Activated T-helper 1 cell treated with anti-CD3 and anti-CD28 coated beads, Interleukin-2, amount 50 U/mL, for 16 hours (primary cell): ENCODE measurements at places on chromosomes 16 and 17.
A peak's percentile ranks its signal among the peaks of the same experiment; 100 is the strongest.

DNA sequence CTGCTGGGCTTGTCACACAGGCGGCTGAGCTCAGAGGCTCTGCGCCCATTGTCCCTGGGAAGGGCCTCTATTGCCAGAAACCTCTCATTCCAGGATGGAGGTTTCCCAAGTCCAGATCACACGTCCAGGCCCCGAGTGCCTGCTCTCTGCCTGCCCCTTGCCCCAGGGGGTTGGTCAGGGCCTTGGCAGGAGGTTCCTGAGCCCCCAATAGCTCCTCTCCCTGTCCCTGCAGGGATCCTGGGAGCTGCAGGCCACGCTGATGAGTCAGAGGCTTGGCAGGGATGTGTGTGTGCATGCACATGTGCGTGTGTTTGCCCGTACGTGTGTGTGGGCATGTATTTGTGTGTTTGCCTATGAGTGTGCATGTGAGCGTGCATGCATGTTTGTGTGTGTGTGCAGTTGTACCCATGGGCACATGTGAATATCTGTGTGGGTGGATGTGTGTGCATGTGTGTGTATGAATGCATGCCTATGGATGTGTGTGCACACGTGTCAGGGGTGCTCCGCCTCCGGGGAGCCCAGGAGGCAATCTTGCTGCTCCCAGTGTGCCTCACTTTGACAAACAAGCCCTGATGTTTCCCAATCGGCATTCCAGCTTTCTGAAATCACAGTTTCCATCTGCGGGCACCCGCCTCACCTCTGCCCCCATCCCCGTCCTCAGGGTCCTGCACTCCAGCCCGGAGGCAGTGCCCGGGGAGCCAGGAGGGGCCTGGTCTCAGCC, 98.4 kb upstream of the GSE1 start:
- DNase-seq, result no peak

DNA sequence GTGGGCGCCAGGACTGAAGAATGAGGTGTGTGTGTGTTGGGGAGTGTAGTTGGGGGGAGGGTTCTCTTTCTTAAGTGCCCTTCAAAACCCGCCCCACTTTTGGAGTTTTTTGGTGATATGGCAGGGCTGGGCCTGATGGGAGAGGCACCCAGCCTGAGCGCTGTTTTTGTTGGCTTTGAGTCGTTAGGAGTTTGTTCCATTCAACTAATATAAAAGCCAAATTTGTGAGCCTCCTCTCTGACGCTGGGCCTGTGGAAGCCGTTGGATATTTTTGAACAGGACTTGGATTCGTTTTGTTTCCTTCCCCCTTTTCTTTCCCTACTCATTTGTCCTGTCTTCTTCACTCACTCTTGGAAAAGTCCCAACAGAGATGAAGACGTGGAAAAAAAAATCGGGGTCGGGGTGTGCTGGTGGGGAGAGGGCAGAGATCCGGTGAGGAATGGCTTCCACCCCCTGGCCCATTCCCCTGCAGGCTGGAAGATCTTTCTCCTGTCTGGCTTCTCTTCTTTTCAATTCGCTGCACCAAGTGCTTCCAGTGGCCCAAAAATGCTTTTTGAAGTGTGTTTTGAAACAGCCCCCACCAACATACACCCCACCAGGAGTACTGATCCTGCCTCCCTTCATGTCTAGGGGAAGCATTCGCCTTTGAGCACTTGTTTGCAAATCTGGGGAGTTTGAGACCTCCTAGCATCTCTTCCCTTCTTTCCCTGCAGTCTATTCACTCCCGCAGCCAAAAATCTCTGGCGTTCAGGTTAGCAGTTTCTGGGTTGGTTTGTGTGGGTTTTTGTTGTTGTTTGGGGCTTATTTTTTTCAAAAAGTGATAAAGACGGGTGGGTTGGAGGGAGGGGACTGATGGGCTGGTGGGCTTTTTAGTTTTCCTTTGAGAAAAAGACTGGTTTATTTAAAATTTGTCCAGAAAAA, 2.6 kb downstream of the FZD2 start:
- no peak for DNase-seq

- no peak for DNase-seq
These were observed at the start of gene SLFN12 for GRCh38 chr17:35432176-35433074. Gene SLFN12, minus strand, starts transcription at chr17:35432500. Its CDS starts 9,472 bp downstream, at chr17:35423028.

GRCh38 chr16:13896543-13897182, 23.3 kb upstream of the ERCC4 start:
- DNase-seq, result no peak

- no peak for DNase-seq
These were observed 2.1 kb upstream of the GNA13 start for GRCh38 chr17:65058593-65058992.

- DNase-seq, result no peak
These were observed 12.4 kb downstream of the SLC47A2 start for GRCh38 chr17:19703828-19704613.

DNA sequence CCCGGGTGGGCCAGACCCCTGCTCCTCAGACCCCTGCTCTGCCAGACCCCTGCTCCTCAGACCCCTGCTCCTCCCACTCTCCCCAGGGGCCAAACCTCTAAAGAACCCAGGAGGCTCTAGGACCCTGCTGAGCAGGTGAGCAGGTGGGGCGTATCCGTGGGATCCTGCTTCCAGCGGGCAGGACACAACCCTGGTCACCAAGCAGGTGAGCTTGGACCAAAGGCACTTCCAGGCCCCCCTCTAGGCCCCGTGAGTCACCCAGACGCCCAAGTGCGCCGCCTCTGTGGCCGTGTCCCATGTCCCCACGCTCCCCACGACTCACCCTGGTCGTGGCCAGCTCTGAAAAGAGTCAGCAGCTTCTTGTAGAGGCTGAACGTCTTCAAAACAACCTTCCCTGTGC, 5.0 kb downstream of the CYBC1 start:
- no peak for DNase-seq

DNA sequence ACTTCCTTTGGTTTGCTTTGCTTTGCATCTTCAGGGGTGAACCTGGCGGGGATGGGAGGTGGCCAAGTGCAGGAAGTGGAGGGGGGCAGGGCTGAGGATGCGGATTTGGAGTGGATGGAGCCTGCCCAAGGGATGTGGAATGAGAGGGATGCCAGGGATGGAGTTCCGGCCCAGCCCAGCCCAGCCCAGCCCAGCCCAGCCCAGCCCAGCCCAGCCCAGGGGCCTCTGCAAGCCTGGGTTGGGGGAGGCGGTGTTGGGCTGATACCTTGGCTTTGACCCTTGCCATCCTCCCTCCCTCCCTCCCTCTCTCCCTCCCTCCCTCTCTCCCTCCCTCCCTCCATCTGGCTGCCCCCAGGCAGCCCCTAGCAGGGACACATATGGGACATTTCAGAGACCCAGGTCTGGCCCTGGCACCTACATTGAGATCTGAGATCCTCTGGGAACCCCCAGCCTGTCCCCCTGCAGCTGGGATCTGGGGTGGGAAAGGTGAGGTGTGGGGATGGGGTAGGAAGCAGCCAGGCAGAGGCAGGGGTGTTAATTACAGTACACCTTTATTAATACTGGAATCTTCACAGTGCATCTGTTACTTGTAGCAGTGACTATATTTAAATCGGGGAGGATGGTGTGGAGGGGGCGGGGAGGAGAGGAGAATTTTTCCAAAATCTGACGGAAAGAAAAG, 14.5 kb downstream of the IL34 start:
- no peak for DNase-seq

GRCh38 chr16:88768071-88768783, 16.8 kb downstream of the PIEZO1 start:
- DNase-seq, result no peak

DNA sequence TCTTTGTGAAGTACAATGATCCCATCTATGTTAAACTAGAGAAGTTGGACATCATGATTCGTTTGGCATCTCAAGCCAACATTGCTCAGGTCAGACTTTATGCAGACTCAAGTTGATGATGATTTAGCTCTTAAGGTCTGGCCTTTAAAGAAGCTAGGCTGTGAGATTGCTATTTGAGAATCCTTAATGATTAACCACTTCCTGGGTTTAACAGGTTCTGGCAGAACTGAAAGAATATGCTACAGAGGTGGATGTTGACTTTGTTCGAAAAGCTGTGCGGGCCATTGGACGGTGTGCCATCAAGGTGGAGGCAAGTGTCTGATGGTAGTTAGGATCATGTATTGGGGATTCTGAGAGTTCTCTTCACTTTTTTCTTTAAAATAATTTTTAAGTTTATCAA, 40.3 kb downstream of the AP2B1 start:
- no peak for DNase-seq

- no peak for DNase-seq
These were observed 10.3 kb upstream of the AKAP10 start for GRCh38 chr17:19987897-19988296.

DNA sequence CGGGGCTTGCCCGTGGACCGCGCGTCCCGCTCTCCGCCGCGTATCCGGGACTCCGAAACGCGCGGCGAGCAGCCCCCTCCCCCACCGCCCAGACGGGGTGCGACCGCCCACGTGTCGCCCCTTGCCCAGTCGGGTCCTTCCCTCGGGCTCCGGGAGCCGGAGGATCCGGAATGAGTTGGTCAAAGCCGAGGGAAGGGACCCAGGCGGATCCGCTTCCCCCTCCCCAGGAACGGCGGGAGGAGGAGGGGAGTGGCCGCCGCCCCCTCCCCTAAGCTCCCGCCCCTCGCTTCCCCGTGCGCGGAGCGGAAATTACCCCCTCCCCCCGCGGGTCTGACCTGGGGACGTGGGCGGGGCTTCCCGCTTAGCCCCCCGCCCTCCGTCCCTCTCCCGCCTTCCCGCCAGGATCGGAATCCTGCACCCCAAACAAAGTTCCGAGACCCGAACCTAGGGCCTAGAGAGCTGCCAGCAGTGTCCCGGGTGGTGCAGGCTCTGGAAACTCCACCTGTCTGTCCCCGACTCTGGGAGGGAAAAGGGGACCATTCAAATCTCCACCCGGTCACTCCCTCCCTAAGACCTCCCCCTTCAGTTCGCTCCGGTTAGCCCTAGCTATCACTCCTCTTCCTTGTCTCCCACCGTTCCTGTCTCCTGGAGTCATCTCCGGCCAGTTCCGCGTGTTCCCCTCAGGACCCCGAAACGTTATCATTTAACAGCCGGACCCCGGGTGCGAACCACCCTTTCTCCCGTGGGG, 1.0 kb upstream of the IGF2BP1 start:
- DNase-seq, result no peak

DNA sequence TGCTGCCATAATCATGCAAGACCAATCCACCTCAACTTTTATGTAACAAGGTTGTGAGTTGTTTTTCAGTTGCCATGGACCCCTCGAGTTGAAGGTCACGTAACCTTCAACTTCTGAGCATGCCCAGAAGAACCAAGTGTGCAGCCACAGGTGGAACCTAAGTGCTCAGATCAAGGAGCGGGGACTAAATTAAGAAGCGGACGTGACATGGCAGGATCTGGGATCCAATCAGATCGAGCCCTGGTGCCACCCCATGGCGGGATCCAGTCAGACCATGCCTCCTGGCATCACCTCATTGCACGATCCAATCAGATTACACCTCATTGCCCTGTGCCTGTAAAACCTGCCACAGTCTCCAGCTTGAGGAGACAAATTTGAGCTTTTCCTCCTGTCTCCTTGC, 204.5 kb upstream of the CDH5 start:
- DNase-seq, result no peak

GRCh38 chr16:85369741-85370528, 243.2 kb upstream of the GSE1 start:
- DNase-seq, result peak; percentile 8

DNA sequence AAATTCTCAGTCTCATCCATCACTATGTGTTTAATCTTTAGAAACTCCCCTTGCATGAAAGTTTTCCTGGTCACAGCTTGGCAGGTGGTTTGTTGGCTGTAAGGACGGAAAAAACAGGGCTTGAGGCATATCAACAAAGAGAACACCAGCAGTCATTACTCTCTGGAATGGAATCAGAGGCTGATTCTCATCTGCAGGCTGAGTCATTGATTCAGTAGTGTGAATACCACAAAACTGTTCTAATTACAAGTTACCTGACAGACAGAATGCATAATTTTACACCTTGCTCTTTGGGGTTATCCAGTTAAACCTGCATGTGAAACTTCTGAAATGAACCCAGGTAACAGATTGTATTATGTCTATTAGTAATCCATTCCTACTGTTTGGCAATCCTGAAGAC, 11.5 kb upstream of the SLFN12L start:
- DNase-seq, result no peak

DNA sequence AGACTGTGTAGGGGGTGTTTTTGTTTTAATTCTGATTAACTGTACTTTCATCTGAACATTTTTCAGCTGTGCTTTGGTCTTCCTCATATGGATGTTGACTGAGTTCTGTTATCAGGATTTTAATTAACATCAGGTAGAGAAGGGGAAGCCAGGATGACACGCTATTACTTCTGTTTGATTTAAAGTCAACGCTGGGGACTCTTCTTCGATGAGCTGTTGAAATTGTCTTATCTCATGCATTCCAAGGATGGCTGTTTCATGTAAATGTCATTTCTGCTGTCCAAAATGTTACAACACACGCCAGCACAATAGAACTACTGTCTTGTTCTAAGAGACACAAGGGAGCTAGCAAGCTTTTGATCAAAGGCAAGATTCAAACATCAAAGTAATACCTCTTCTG, 263.3 kb upstream of the CDH5 start:
- DNase-seq, result no peak

DNA sequence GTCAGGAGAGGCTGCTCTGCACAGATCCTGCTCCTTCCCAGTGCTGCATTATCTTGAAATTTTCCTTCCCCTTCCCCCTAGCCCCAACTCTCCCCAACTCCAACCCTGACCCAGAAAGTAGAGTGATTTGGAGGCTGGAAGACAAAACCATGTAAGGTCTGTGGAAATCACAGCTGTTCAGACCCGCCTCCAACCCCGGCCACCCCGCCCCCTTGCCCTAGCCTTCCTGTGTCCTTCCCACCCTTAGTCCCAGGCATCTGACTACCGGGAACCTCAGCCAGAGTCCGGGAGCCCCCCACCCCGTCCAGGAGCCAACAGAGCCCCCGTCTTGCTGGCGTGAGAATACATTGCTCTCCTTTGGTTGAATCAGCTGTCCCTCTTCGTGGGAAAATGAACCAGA, at the start of gene AOC3:
AOC3 (plus strand) TSS at position 246 of the 400 bp plus-strand sequence; CDS start at position 391, 145 bp downstream.
- DNase-seq, result no peak

DNA sequence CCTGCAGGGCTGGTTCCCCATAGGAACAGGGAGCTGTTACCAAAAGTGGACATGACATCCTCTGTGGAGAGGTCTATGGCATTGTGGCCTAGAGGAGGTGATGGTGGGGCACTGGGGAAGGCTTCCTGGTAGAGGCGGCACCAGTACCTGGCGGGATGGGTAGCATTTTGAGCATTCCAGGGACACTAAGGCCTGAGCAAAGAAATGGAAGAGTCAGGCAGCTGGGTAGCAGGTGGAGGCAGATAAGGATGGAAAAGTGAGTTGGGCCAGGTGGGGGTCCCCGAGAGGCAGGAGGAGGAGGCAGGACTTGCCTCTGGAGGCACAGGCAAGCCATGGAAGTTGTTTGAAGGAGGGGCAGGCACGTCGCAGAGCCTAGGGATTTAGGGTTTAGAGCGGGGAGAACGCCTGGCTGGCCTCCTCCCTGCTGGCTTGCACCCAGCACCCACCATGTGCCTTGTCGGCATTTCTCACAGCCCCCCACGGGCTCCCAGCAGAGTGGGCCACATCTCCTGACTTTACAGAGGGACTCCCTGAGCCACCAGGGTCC, 5.1 kb upstream of the ADCY7 start:
- no peak for DNase-seq

GRCh38 chr17:20922128-20922670, 120.6 kb downstream of the USP22 start:
- DNase-seq, result no peak

- no peak for DNase-seq
These were observed 2.6 kb upstream of the RARA start for GRCh38 chr17:40306395-40306794.
